ENCODE measurements at places on chromosomes 16 and 17.

DNA sequence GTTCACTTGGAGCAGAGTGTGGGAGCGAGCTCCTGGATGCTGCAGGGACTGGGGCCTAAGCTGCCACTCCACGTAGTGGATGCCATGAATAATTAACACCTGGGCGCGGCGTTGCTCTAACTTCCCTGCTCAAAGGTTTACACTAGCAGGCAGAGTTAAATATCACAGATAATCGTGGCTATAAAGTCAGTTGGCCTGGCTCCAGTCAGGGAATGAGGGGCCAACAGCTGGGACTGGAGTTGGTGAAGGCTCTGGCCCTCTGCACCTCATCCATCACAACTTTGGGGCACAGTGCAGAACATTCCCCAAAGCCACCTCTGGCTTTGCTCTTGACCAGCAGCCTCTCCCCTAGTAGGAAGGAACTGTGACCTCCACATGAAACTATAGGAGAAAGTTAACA is 10.9 kb downstream of the HOXB4 start:
- no peak for DNase-seq

- DNase-seq = no peak
Measured at GRCh38 chr16:17724242-17724898, 253.6 kb upstream of the XYLT1 start.

- DNase-seq = no peak
Measured at GRCh38 chr16:47732122-47732521, 271.0 kb downstream of the PHKB start.

- DNase-seq = no peak
Measured at GRCh38 chr16:87123356-87124001, 193.7 kb downstream of the C16orf95 start.

DNA sequence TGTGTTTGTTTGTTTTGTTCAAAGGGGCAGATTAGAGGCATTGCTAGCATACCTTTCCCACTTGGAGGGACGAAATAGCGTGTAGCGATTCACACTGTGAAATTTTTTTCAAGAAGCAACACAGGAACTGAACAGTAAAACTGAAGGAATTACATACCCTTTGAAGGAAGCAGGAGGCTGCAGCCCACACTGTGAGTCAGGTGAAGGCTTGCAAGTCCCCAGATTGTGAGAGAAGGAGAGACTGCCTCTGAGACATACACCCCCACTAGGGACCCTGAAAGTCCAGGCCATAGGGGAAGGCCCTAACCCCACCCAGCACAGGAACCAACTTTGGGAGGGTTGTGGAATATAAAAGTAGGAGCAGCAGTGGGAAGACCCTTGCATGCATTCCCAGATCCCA is 69.6 kb upstream of the HS3ST3A1 start:
- no peak for DNase-seq

DNA sequence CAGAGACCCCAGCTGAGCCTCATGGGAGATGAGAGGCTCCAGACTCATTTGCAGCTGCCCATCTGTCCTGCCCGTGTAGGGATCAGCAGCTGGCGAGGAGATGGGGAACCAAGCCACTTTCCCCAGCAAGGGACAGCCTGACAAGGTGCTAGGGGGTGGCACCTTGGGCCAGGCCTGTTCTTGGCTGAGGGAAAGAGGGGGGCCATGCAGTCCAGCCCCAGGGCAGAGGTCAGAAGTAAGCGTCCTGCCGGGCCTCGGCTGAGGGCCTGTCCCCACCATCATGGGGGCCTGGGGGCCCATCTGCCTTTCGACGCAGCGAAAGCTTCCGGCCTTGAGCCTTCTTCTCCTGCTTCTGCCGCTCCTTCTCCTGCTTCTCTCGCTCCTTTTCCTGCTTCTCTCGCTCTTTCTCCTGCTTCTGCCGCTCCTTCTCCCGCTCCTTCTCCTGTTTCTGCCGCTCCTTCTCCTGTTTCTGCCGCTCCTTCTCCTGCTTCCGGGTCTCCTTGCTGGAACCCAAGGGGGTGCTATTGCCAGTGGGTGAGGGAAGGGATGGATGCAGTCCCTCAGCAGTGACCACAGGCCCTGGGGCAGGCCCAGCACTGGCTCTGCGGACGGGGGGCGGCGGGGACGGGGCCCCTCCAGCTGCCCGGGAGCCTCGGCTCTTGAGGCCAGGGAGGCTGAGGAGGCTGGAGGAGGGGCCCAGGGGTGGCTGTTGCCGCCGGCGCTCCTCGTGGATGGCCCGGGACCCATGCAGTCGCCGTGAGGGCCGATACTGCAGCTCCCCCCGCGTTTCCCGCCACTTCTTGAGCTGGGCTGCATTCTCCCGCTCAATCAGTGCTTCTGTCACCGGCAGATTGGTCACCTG is 2.8 kb upstream of the CD2BP2 start:
- no peak for DNase-seq

- DNase-seq = no peak
Measured at GRCh38 chr17:178292-179065, 3.0 kb downstream of the DOC2B start.

DNA sequence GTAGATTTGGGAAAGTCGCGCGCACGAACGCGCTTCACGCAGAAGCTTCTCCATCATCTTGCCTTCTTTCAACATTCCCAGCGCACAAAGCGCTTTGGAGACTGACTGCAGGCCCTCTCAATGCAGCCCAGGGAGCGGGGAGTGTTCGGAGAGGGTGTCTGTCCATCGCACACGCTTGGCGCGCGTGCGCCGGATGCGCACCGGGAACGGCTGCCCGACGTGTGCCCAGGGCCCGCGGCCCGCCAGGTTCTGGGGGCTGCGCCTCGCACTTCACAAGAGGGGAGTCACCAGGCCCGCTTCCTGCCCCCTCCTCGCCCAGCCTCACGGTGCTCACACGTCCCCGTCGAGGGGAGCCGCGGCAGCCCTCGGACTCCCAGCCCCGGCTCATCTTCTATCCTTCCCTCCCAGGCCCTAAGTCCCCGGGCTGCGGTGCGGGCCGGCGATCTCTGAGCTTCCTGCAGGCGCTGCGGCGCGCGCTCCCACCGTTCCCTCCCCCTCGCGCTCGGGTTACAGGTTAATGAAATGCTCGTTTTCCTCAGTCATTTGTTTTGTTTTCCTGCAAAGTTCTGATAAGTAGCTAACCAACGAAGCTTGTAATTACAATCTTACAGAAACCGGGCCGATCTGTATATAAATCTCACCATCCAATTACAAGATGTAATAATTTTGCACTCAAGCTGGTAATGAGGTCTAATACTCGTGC is 2.8 kb upstream of the IRX3 start:
- DNase-seq = no peak

DNA sequence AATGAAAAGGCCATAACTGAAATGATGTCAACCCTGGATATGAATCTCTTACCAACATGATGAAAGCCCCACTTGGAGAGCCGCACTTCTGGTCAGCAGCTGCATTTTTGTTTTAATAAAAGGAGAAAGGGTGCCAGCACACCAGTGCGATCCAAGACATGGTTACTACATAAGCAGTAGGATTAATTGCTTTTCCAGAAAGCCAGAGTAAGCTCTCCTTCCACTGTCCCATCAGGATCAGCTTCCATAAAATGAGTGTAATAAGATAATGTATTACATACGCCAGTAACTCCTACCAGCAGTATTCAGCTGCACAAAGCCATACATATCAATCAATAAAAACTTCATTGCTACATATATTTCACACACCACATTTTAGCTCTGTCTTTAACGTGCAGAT is 26.3 kb upstream of the NACA2 start:
- DNase-seq = no peak

- DNase-seq = no peak
Measured at GRCh38 chr16:1786242-1787055, 3.7 kb downstream of the NUBP2 start.

DNA sequence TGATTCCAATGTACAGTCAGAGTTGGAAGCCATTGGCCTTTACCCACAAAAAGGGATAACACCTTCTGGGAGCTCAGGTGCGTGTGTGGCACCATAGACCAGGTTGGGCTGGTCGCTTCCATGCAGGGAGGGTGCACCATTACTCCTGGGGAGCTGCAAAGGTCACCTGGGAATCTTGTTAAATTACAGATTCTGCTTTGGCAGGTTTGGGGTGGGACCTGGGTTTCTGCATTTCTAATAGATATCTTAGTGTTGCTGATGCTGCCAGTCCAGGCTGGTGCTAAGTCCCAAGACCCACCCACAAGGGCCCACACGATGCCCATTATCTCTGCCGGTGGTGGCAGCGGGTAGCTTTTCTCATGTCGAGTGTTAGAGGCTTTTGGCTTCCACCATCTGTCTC is 148.3 kb upstream of the CACNG5 start:
- DNase-seq = no peak

DNA sequence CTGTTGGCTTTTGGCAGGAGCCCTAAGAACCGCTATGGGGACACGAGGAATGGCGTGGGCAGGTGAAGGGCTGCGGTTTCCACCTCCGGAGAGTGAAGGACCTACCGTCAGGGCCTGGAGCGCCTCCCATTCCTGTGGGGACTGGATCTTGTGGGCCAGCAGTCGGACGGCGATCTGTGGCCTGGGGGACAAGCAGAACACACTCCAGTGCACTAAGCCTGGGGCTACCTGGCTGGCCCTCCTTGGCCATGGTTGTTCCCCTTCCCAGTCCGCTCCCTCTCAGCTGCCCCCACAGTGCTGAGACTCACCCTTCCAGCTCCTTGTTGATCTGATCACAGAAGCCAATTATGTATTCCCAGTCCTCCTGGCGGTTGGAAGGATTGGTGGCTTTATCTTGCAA is 15.0 kb downstream of the GGA3 start:
- no peak for DNase-seq

DNA sequence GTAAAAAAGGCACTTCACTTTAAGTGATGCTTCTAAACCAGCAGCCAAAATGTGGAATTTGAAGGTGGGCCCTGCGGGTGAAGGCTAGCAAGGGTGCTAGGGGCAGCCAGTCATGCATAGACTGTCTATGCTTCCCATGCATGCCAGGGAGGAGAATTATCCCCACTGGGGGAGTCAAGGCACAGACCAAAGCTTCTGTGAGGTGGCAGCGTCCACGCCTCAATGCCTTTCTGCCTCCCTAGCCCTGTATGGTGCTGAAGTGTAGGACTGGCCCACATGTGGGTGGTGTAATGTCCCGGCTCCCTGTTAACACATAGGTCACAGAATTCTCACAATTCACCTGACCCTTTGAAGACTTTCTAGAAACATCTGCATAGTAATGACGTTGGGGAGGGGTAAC is 1.9 kb downstream of the HS3ST2 start:
- DNase-seq = no peak

- no peak for DNase-seq
Measured at GRCh38 chr16:89722392-89723278, 1.3 kb downstream of the ZNF276 start.

DNA sequence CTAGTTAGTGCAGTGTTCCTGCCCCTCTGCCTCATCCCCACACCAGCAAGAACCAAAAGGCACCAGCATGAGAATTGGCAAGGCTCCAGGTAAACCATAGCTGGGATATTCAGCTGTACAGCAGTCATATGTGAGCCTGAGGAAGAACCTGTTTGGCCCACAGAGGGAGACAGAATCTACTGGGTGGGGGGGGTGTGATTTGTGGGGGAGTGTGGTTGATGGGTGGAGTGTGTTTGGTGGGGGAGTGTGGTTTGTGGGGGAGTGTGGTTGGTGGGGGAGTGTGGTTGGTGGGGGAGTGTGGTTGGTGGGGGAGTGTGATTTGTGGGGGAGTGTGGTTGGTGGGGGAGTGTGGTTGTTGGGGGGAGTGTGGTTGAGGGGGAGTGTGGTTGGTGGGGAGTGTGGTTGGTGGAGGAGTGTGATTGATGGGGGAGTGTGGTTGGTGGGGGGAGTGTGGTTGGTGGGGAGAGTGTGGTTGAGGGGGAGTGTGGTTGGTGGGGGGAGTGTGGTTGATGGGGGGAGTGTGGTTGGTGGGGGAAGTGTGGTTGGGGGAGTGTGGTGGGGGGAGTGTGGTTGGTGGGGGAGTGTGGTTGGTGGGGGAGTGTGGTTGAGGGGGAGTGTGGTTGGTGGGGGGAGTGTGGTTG is 19.5 kb downstream of the MINK1 start:
- DNase-seq = no peak

DNA sequence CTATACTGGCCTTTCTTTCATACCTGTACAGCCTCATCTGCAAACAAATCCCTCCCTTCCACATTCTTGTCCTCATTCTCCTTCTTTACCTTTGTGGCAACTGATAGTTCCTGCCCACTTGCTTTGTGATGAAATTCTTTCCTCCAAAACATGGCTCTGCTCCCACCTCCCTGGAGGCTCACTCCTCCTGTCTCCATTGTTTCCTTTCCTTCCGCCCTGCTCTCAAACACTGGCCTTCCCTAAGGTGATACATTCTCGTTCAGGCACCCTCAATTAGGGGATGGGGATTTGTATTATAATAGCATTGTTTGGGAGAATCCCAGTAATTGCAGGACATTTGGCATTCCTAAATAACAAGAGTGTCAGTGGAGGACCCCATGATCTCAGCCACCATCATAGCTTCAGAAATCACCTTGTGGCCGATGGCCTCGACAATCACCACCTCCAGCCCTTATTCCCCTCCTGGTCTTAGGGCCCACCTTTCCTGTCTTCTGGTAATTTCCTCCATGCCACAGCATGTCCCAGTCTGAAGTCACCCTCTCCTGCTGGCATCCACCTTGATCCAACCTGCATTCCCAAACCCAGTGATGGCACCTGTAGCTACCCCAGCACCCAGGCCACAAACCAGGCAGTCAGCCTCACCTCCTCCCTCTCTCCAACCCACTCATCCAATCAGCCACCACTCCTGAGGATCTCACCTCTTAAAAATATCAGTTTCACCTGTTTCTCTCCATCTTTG is 7.9 kb downstream of the UNC119 start:
- no peak for DNase-seq

- no peak for DNase-seq
Measured at GRCh38 chr16:51822471-51822870, 671.4 kb upstream of the SALL1 start.

- no peak for DNase-seq
Measured at GRCh38 chr17:17033466-17033865, 8.8 kb upstream of the MPRIP start.

DNA sequence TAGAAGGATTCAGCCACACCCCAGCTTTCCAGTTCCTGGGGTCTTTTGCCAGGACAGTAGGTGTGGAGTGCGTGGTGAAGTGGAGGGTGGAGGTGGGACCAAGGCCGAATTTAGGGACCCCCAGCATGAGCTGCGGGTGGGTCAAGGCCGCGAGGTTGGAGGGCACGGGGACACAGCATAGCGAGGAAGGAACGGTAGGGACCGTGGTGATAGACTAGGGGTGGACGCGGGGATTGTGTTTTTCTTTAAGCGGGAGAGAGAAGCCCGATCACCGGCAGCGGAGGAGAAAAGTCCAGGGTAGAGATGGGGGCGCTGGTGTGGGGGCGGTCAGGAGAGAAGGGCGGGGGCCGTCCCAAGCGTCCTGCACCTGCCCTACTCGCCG is 261 bp upstream of the B4GALNT2 start:
- no peak for DNase-seq

- DNase-seq = no peak
Measured at GRCh38 chr16:23833960-23834685, 1.7 kb upstream of the PRKCB start.

DNA sequence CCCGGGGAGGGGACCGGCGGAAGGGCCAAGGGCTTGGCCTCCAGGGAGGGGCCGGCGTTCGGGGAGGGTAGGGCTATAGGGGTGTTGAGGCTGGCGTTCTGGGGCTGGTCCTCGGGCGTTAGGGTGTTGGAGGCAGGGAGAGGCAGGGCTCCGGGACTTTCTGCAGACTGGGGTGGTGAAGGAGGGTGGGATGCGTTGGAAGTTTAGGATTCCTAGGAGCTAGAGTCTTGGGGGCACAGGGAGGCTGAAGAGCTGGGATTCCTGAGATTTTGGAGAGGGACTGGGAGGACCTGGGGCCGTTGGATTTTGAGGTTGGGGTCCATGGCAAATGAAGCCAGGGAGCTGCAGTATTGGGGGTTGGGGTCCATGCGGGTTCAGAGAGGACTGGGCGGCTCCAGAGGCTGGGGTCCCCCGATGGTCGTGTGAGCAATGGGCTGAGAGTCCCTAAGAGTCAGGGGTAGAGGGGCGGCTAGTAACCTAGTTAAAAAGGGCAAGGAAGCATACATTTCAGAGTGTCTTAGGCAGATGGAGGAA is 740 bp downstream of the NFATC2IP start:
- DNase-seq = no peak
